ENCODE measurements at places on chromosomes 4 and X.

- no peak for DNase-seq
These were observed 328.7 kb upstream of the ZFP42 start for GRCh38 chr4:187666697-187667494.

DNA sequence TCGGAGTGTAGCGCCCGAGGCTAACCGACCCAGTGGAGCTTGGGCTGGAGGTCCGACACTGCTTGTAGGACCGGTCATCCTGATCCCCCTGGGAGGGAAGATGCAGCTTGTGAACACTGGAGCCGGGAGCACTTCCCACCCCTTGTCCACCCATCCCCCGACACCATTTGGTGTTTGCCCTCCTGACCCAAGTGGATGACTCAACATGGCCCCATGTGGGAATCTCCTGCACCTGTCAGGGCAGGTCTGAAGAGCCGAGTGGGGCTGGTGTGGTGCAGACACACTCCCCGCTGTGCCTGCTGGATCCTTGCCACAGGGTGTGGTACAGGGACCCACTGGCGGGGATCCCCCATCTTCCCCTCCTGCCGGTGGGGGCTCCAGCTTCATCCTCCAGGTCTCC is 90.0 kb upstream of the AFAP1 start:
- DNase-seq: no peak

GRCh38 chr4:16573206-16573605 is 325.2 kb downstream of the LDB2 start:
- no peak for DNase-seq

- no peak for DNase-seq
These were observed 156.2 kb upstream of the PPP1R2C start for GRCh38 chrX:42934020-42934726.

DNA sequence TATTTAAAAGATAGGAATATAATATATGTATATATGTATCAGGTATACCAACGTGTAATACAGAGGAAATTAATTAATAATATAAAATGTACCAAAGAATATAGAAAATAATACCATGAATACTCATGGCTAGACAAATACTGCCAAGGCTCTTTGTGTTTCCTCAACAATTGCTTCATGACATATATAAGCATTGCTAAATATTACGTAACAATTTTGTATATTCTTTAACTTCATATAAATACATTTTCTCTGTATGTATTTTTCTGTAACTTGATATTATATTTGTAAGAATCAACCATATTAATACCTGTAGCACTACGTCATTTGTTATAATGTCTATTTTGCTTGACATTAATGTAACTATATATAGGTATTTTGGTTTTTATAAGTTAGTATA is 104.0 kb downstream of the CEP44 start:
- no peak for DNase-seq

DNA sequence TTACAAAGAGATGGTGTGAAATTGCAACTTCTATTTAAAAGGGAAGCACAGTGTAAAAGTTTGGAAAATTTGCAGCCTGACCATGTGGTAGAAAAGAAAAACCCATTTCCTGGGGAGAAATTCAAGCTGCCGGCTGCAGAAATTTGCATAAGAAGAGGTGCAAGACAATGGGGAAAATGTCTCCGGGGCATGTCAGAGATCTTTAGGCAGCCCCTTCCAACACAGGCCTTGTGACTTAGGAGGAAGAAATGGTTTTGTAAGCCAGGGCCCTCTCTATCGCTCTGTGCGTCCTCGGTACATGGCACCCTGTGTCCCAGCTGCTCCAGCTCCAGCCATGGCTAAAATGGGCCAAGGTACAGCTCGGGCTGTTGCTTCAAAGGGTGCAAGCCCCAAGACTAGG is 40.4 kb downstream of the CCDC158 start:
- no peak for DNase-seq

All from astrocyte of the cerebellum (primary cell).